ENCODE measurements at places on chromosomes 2 and 18.

DNA sequence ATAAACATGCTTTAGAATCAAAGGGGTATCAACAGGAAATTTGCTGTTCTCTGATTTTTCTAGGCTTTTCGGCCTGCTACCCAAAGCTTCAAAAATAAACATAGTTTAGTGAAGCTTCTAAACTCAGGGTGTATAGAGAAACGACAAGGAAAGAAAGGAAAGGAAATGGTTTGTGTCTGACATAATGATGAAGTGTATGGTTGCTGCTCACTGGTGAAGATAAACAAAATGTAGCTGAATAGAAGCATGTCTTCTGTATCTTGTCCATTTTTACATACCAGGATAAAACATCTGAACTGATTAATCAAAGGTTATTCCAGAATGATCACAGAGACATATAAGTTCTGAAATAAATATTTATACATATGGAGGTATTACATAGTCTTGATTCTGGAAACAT, 1324.6 kb upstream of the NRXN1 start:
- DNase-seq = no peak

DNA sequence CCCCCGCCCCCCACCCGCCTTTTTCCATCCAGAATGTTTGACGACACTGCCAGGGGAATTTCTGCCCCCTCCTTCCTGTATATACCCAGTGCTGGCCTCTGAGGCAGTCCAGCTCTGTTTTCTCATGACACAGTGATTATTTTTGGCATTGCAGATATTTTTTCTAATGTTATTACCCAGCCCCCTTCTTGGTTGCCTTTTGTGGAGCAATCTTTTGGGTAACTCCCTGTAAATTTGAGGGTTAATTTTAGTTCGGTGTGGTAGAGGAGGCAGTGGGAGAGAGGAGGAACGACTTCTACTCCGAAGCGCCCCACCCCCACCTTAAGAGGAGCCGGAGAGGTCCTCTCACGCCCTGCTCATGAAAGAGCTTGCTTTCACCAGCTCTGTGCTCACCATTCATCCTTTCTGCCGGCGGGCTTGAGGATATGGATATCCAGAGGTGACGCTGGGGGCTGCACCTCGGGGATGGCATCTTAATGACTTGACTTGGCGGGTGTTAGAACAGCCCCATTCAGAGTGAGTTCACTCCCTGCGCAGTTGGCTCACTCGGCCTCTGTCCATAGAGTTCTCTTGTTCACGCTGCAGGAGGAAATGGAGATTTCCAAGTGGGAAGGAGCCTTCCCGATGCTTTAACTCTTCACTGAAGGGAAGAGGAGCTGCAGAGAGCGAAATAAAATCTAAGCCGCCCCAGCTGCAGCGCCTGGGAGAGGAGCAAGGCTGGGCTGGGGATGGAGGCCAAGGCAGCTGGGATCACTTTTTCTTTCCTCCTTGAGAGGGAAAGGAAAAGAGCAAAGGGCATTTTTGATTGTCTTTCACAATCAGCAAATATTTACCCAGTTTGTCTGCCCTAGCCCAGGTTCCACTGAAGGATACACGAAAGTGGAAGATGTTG, 38.4 kb downstream of the EPAS1 start:
- DNase-seq = no peak

GRCh38 chr2:79359419-79359818, 153.4 kb upstream of the CTNNA2 start:
- DNase-seq = no peak

DNA sequence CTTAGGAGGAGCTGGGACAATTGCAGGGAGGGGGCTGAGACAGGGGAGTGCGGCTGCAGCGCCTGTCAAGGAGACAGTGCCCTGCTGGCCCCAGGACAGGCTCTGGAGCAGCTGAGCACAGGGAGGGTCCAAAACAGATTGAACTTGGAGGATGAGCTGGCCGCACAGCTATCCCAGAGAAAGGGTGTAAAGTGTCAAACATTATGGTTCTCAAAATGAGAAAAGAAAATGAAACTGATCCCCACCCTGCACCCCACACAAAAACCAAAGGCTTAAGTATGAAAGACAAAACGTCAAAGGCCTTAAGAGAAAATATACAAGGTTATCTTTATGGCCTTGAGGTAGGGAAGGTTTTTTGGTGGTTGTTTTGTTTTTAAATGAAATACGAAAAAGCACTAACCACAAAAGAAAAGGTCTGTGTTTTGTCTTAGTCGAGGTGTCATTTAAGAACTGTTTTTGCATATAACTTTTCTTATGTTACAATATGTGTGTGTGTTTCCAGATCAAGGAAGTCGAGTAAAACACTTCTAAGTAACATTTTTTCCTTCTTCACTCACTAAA, 111.8 kb downstream of the HDAC4 start:
- no peak for DNase-seq

- no peak for DNase-seq
These were observed 35.1 kb downstream of the MAL start for GRCh38 chr2:95060446-95061118.

DNA sequence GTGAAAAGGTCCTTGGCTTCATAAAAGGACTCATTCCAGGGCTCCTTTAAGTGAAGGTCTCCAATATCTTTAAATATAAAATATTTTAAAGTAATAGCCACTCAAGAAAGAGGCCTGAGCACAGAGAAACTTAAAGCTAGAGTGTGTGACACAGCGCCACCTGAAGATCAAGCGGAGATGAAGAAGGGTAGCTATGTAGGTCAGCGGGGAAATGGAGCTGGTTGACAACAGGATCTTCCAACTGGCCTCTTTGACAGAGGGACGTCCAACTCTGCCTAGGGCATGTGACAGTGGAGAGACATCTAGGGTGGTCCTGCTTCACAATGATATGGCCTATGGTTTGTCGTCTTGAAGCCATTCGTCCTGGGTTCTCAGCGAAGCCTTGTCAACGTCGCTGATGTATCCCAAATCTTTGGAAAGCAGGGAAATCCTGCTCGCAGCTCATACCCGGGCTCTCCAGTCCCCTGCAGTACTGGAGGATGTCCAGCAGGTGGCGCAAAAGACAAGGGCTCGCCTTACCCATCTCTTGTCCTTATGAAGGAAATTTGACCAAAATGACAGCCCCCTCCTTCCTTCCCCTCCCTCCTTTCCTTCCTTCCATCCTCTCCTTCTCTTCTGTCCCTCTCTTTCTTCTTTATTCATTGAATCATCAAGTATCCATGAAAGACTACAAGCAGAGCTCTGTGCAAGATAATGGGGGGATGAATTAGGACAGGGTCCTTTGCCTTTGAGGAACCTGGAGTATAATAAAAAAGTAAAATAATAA, 59.6 kb downstream of the LONRF2 start:
- peak; percentile 79 for DNase-seq

DNA sequence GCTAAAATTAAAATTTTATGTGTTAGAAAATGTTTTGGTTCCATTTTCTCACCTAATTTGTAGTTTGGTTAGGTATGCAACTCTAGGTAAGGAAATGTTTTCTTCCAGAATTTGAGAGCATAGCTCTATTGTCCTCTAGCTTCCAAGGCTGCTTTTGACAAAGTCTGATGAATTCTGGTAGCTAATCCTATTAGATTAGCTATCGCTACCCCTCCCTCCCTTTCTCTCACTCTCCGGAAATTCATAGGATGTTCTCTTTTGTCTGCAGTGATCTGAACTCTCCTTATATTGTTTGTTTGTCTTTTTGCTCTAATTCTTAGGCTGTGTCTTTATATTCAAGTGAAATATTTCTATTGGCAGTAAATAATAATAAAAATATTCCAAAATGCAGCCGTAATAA, 382.9 kb downstream of the DCC start:
- DNase-seq = no peak

DNA sequence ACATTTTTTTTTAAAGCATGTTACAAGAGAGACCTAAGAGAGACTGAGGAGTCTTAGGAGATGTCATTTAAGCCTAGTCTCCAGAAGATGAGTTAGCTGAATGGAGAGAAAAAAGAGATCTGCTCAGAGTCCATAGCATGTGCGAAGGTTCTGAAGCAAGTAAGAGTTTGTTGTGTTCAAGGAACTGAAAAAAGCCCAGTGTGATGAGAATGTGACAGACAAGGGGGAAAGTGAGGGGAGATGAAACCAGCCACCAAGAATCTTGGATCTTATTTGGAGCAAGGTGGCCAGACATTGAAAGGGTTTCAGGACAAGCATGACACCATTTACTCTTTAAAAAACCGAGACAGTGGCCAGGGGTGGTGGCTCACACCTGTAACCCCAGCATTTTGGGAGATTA, 5.2 kb upstream of the MOB1A start:
- no peak for DNase-seq

DNA sequence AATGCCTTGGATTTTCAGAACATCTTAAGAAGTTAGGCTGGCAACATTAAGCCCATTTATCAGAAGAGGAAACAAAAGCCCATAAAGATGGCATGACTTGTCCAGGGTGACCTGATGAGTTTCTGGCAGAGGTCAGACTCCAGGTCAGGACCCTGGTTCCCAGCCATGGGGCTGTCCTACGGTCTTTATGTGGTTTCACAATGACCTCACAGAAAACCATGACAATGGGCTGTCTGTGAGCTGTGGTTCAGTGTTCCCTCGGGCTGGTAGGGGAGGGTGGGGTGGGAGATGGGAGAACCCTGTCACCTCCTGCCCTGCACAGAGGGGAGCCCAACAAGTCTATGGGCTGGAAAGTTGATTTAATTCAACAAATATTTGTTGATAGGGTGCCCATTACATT, 101.8 kb downstream of the LOXHD1 start:
- DNase-seq = no peak

- no peak for DNase-seq
These were observed 53.2 kb upstream of the SLC4A10 start for GRCh38 chr2:161571051-161571429.

DNA sequence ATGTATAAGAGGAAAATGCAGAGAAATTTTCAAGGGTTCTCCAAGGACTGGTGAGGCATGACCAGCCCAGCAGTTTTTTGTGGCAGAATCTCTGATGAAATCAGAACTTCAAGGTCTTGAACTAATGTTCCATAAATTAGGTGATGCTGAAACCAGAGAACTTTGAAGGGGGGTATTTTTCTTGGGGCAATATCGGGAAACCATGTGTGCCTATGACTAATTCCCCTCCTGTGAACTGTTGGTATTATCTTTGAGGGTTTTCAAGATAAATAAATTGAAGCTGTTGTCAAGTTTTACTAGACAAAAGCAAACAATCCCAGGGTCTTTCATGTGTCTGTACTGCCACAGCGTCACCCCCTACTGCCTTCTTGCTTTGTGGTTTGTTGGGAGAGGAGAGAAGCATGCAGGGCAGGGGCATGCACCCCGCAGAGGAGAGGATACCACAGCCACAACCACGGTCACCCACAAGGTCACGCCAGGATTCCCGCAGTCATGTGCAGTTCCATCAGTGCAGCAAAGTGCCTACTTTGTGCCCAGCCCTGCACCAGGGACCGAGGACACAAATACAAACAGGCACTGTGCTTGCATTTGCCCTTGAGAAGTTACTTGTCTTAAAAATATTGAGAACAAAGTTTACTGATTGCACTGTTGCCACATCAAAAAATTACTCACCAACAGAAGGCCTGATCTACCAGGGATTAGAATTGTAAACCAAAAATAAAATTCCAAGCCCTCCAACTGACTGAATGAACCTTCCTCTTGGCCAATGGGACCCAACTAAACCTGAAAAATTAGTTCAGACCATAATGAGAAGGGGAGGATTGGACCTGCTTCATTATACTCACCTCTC, 413.3 kb upstream of the TRIB2 start:
- no peak for DNase-seq

- no peak for DNase-seq
These were observed 97.5 kb upstream of the CD302 start for GRCh38 chr2:159895258-159896065.

GRCh38 chr2:217753460-217754200, 249.2 kb downstream of the TNS1 start:
- no peak for DNase-seq

GRCh38 chr18:6949800-6950586, 167.6 kb downstream of the LAMA1 start:
- no peak for DNase-seq

DNA sequence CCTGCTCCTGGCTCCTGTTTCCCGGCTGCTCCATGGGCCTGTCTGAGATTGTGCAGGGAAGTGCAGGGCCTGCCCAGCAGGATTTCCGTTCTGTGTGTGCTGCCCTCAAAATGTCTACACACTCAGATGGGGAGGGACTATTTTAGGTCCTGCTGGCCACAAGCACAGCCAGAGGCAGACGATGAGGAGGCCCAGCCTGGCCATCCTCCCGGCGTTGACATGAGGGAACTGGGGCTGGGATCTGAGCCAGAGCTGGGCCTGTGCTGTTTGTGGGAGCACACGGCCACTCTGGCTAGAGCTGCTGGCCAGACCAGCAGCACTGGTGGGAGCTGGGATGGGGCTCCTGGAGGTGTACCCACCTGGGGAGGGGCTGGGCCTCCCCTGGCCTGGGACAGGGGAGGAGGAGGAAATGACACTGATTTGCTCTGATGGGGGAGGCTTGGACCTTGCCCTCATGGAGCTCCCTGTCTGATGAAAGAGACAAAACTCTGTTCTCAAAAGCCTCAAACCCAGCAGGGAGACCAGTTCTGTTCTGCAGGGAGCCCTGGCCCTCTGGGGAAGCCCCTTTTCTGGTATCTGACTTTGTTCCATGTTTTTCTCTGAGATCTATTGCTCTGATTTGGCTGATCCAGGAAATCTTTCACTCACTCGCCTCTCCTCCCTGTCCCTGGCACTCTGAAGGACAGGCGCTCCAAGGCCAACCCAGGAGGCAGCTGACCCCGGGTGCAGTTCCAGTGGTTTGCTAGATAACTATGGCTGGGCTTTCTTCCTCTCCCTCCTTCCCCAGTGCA, 161.8 kb downstream of the DYSF start:
- no peak for DNase-seq

DNA sequence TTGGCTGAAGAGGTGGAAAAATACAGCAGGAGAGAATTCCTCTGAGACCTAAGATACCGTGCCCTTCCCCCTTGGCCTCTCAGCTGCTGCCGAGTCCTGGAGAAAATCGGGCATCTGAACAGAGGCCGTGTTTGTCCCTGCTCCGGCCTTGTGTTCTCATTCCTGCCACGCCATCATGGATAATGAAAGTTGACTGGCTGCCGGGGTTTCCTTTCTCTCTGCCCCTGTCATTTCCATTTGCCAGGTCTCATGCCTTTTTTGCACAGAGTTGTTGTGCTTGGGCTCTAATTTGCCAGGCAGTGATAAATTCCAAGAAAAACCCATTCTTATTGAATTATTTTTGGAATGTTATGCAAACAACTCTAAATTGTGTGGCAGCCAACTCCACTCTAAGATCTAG, 496.9 kb upstream of the TNP1 start:
- no peak for DNase-seq

DNA sequence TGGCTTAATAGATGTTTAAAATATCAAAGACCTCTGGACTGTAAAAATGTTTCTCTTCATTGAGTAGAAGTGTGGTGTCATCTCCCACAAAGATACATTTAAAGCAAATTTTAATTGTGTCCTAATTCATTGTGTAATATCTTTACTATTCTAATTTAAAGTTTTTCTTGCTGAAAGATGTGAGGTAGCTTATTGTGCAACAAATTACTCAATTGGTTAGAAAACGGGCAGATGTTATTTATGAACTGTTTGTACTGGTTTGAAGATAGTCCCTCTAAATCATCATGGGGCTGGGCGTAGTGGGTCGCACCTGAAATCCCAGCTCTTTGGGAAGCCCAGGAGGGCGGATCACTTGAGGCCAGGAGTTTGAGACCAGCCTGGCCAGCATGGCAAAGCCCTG, 65.3 kb downstream of the CYBRD1 start:
- DNase-seq = no peak

GRCh38 chr2:156649596-156649995, 213.4 kb downstream of the GPD2 start:
- no peak for DNase-seq

GRCh38 chr2:74725287-74725686, 71.2 kb downstream of the SEMA4F start:
- DNase-seq = no peak

- no peak for DNase-seq
These were observed 343.2 kb downstream of the EIPR1 start for GRCh38 chr2:3034396-3034795.
